ENCODE measurements at places on chromosomes 4 and X.

GRCh38 chrX:102712216-102712966, at the start of gene GPRASP2:
Gene GPRASP2, plus strand, starts transcription at chrX:102712448. Its CDS starts 2,422 bp downstream, at chrX:102714870.
- DNase-seq, result no peak

GRCh38 chrX:153969904-153970356, 1.7 kb downstream of the HCFC1 start:
- DNase-seq, result no peak

DNA sequence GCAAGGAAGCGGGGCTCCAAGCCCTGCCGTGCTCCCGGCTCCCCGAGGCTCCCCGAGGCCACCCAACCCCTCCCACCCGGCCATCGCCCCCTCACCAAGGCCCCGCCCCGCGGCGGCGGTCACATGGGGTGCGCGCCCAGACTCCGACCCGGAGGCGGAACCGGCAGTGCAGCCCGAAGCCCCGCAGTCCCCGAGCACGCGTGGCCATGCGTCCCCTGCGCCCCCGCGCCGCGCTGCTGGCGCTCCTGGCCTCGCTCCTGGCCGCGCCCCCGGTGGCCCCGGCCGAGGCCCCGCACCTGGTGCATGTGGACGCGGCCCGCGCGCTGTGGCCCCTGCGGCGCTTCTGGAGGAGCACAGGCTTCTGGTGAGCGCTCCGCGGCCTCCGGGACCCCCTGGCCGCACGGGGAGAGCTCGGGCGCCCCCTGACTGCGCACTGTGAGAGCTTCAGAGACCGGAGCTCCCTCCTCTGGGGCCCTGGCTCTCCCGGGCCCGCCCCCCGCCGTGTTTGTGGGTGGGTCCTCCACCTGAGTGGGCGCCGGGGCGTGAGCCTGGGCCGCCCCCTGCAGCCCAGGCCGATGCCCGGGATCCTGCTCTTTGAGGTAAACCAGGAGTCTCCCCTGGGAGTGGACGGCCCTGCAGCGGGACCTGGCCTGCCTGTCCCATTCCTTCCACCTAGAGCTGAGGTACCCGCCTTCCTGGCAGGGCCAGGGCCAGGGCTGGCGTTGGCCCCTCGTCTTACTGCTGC, at the start of gene IDUA:
IDUA (plus strand) TSS at position 166 of the 745 bp plus-strand sequence; CDS start at position 207, 41 bp downstream.
- DNase-seq, result peak; percentile 54

DNA sequence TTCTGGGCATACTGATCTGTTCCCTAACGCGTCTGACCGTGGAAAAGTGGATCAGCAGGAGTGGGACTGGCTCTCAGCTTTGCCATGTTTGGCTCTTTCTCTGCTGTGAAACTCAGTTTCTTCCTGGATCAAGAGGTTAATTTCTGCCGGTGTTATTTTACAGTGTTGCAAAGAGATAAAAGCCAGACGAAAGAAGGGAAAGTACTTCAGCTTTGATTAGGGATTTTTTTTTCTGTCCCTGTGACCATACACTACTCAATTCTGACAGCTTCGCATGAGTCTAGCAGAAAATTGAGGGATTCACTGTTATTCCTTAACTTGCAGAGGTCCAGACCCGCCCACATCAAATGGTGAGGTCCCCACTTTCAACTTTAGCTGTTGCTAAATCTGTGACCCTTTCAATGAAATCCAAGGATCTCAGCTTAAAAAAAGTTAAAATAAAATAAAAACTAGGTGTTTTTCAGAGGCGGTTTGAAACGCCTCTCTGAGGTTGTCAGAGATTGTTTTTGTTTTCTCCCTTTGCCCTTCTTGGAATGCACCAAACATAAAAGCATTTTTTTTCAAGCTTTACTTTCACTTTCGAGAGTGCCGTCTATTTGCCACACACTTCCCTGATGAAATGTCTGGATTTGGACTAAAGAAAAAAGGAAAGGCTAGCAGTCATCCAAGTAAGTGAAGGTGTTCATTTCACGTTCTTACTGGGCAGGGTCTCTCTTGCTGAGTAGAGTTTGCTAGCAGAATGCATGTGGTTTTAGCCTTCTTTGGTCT, at the start of gene TLR3:
TLR3 (plus strand) TSS at position 576 of the 768 bp plus-strand sequence. CDS start 7,464 bp downstream, outside the sequence.
- DNase-seq, result peak; percentile 5

DNA sequence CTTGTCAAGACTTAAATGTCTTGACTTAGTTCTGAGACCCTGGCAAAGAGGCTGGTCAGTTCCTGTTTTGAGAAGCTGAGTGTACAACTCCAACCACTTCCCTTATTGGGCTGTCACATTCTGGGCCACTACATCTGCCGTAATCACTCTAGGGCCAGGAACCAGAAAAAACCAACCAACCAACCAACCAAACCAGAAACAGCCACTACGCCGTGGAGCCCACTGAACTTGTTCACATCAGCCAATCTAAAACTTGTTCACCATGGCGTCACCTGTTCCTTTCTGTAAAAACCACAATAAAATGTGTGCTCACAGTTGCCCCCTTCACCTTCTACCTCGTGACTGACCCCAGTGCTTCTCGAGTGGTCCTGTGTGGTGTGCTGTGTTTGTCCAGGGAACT, 107.3 kb downstream of the JADE1 start:
- DNase-seq, result peak; percentile 97

- DNase-seq, result no peak
These were observed 17.7 kb upstream of the SLC7A11 start for GRCh38 chr4:138259824-138260223.

DNA sequence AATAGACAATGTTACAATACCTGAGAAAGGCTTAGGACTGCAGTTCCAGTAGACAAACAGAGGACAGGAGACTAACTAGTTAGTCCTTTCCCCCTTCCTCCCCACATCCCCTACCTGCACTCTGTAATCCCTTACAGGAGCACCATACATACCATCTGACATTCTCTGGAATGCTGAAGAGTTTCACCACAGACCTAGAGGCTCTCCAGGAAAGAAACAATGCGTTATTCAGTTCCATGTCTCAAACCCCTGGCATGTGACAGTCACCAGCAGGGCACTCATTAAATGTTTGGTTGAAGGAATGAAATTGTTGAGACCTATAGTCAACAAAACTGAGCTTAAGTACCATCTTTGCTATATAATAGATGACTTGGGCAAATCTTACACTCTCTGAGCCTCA, 100.2 kb upstream of the USP38 start:
- DNase-seq, result no peak

- DNase-seq, result peak; percentile 14
These were observed 2.8 kb downstream of the DCTD start for GRCh38 chr4:182914357-182914756.

DNA sequence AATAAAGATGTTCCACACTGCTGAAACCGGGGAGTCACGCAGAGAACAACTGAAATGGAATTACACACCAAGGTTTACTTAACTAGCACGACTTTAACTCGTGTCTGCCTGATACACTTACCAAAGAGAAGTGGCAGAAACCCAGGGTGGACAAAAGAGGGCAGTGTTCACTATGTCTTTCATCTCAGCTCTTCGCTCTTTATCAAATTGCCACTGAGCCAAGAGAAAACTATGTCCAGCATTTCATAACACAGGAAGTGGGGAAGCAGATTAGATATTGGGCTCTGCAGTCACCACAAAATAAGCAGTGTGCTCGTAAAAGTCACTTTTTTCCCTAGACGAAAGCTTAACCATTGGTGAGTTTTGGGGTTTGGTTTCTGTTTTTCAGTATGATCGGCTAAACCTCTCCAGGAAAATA, 155.7 kb downstream of the CHIC2 start:
- peak; percentile 93 for DNase-seq

DNA sequence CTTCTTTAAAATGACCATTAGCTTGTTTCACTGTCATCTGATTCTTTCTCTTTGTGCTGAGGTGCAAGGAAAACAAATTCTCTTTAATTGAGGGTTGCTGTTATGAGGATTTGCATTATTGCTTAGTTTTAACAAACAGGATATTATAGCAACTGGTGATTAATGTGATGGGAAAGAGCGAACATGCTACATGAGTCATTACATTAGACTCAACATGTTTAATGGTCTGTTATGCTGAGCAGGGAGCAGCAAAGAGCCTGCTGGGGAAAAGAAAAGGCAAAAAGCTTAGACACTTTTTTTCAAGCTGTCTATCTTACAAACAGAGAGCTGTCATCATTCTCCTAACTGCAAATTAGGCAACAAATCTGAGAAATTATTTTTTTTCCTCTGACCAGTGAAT, 230.5 kb upstream of the LCORL start:
- DNase-seq, result no peak

DNA sequence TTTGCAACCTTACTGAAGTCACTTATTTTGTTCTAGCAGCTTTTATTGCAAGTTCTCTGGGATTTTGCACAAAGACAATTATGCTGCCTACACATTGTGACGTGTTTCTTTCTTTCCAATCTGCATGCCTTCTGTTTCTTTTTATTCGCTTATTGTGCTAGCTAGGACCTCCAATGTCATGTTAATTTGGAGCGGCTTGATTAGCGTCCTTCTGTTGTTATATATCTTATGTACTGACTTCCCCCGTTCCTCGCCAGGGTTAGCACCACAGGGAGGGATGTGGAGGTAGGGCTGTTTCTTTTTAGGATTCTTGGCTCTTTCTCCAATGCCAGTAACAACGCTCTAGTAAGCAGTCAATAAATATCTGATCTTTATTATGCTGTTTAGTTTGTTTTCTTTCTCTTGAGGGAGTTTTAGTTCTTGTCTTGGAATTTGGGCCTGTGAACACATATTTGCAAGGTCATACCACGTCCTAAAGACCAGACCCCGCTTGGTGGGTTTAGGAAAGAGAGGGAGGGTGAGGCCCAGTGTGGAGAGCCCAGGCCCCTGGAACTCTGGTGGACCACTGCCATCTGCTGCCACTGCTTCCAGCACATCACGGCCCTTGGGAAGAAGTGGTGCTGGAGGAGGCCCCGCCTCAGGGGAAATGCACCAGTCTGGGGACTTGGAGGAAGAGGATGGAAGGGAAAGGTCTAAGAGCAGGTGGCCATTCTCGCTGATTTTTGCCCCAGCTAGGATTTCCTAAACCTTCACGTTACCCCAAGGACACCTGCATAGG, 129.1 kb downstream of the TRIML1 start:
- DNase-seq, result no peak

DNA sequence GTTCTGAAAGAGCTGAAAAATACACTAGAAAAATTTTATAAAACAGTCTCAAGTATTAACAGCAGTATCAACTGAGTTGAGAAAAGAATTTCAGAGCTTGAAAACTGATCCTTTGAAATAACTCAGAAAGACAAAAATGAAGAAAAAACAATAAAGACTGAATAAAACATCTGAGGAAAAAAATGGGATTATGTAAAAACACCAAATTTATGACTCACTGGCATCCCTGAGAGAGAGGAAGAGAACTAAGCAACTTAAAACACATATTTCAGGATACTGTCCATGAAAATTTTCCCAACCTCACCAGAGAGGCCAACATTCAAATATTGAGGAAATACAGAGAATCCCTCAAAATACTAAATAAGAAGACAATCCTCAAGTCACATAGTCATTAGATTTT, 22.9 kb downstream of the PABPC4L start:
- no peak for DNase-seq

GRCh38 chrX:8043121-8043520, 115.9 kb upstream of the PNPLA4 start:
- no peak for DNase-seq

- no peak for DNase-seq
These were observed 304.7 kb upstream of the DIAPH2 start for GRCh38 chrX:96379951-96380350.

DNA sequence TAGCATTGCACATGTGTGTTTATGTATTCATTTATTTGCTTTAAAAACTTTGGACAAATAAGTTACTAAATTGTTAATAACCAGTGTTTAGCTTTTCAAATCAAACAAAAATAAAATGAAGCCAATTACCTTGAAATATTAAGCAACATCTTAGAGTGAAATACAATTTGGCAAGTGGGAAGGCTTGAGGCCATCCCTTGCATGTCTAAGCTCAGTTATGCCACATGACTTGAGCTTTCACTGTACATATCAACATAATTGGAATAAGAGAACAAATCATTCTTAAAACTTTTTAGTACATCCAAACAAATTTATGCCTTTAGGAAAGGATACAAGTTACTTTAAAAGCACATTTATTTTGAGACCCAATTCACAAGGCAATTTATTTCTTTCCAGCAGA, 640.6 kb downstream of the SPRY1 start:
- DNase-seq, result no peak

GRCh38 chrX:66042307-66043077, 2.6 kb upstream of the VSIG4 start:
- no peak for DNase-seq

DNA sequence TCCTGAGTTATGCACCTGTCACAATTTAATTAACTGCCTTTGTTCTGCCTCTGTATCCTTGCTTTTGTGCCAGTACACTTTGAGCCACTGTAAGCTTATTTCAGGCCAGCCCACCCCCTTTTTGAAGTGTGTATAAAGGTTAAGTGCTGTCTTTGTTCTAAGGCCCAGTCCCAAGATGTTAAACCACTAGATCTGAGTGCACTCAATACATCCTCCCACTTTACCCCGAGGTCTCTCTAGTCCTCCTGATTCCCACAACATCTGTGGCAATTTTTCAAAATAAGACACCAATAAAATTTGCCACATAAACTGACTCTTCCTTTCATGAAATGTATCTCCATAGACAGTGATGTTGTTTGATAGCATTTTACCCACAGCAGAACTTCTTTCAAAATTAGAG, 124.1 kb upstream of the SPIN4 start:
- peak; percentile 0 for DNase-seq

DNA sequence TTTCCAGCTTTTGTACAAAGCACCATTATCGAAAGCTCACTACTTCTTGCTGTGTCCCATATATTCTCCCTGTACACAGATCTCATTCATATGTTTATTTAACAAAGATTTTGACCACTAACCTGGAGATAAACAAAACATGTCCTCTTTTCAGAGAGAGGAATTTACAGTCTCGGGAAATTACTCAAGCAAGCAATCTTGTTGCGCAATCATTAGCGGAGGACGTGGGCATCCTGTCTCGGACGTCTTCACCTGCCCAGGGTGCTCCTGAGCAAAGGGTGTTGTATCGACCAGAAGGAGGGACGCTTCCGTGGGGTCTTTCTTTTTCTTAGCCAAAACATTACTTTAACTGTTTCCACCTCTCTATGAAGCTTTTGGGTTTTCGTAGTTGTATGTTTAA, 66.5 kb upstream of the CLCN4 start:
- DNase-seq, result no peak

DNA sequence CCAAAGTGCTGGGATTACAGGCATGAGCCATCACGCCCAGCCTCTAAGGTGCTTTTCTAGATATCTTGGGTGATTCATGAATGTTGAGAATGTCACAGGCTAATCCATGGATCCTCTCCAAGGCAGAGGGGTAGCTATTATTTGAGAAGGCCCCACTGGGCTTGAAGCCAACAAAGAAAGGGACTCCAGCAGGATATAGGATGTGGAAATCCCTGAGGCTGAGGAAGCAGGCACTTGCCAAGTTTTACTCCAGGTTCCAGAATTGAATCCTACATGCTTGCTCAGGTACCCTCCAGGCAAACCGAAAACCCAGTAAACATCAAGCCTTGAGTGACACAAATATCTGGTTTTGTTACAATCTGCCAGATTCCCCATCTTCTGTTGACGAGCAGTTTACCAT, 15.8 kb downstream of the NLGN3 start:
- no peak for DNase-seq

DNA sequence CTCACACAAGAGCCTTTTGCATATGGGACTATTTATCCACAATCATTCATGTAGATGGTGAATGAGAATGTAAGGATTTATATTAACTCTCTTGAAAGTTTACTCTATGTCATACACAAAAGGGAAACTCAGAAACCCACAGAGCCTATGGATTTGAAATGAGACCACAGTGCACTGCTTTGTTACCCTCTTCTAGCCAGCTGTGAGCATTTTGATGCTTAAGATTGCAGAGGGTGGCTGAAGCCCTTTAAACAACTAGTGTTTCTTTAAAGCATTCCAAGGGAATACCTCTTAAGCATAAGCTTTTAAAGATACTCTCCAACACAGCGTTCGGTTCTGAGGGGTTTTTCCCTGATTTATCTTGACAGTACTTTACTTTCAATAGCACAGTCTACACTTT, 113.9 kb downstream of the NKX6-1 start:
- no peak for DNase-seq

GRCh38 chr4:3412257-3413020, 29.3 kb upstream of the HGFAC start:
- no peak for DNase-seq

Measured in MV-4-11 (cell line).